Fibroblast of pulmonary artery (primary cell): ENCODE measurements at places on chromosomes 3 and 15.

GRCh38 chr15:58227706-58228543 lies 89.7 kb downstream of the AQP9 start:
- DNase-seq = peak; percentile 91

GRCh38 chr3:34957677-34958076 lies 681.6 kb upstream of the ARPP21 start:
- peak; percentile 69 for DNase-seq

DNA sequence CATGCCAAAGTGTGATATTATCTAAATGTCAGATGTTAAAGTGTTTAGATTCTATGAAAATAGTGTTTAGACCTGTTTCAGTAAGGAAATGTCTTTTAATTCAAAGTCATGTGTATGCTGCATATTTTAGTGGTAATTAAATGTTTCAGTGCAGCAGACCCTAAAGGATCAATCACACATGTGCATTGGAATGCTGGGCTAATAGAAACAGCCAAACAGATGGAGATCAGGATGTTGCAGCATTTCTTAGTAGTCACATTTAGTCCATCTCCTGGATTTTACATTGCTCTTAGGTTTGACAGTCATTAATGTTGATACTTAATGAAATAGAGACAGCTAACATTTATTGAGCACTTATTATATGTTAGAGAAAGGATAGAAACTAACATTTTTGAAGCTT lies 18.5 kb downstream of the SPRED1 start:
- DNase-seq = no peak

GRCh38 chr3:124893526-124893925 lies 6.4 kb upstream of the ITGB5 start:
- no peak for DNase-seq

DNA sequence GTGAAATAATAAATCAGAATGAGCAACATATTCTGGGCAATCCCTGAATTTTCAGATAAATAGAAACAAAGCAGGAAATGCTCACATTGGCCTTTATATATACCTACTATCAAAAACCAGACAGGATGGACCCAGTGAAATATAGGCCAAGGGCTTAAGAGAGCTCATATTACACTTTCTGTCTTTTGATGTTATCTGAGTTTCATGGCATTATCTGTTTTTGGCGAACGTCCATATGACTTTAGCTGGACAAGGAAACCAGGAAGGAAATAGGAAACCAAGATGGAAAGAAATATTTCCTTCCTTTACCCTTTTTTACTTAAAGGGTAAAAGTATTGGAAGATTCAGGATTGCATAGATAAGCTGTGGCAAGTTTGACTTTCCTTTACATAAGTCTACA lies 274.8 kb downstream of the THSD4 start:
- DNase-seq = no peak

DNA sequence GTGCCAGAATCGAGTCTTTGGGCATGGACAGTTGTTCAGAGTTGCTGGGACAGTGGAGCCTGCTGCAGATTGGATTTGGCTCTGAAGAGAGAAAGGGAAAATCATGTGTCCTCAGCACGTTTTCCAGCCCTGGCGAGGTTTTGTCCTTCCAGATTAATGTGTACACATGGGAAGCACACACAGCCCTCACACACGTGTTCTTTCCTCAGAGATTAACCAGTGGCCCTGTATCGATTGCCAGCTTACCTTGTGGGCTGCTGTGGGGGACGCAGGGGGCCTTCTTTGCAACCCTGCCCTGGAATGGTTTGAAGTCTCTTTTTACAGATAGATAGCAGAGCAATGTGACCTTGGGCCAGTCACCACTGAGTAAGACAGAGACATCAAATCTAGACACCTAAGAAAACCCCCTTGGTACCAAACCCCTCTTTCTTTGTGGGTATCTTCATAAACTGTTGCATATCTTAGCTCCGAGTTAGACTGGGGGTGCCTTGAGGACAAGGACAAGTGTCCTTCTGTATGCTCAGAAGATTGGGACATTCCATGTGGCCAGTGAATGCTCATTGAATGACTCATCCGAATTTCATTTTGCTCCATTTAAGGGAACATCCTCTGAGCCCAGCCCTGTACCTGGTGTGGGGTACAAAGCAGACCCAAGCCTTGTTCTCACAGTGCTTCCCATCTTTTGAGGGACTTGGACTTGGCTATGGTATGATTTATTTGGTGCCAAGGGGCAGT lies 48.0 kb downstream of the SMAD6 start:
- DNase-seq = peak; percentile 38

DNA sequence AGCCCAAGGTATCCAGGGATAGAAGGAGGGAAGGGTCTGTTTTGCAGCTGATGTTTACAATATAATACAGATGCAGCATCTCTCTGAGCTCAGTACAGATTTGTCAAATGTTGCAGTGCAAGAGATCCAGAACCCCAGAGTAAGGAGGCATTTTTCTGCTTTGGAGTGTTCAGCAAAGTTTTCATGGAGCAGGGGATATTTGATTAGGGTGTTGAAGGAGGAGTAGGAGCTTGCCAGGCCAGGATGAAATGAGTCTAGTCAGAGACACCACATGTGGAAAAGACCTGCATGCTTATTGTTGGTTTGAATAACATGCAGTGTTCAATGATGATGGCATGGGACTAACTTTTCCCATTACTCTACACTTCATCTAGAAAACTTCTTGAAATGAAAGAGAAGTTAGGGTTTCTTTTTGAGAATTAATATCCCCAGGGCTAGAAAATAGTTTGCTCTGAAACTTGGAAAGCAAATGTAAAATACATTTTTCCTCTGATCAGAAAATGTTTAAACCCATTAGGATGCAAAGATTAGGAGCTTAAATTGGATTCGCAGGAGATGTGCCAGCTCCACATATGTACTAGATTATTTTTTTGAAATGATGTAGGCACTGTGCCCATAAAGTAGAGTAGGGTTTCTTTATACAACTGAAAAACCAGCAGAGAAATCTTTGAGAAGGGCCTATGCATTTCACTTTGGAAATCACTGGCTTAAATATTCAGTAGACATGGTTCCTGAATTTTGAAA lies 243.8 kb downstream of the CACNA2D3 start:
- no peak for DNase-seq

- peak; percentile 39 for DNase-seq
Measured at GRCh38 chr15:77974098-77974414, 103.5 kb downstream of the TBC1D2B start.

DNA sequence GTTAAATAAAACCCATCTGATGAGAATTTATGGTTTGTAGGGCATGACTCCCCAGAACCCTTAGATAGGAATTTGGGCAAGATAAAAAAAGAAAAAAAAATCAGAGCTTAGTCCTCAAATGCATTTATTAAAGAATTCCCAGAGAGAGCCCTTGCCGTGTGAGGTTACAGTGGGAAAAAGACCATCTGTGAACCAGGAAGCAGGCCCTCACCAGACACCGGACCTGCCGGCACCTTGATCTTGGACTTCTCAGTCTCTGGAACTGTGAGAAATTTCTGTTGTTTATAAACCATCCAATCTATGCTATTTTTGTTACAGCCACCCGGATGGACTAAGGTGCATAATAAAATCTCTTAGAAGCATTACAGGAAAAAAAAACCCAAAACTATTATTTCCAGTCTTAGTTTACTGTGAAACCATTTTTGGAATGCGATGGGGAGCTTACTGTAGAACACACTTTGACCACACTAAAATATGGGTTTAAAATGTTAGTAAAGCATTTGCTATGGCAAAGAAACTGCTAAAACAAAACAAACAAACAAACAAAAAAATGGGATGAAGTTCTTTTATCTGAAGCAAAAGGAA lies 72.2 kb downstream of the LEKR1 start:
- no peak for DNase-seq

DNA sequence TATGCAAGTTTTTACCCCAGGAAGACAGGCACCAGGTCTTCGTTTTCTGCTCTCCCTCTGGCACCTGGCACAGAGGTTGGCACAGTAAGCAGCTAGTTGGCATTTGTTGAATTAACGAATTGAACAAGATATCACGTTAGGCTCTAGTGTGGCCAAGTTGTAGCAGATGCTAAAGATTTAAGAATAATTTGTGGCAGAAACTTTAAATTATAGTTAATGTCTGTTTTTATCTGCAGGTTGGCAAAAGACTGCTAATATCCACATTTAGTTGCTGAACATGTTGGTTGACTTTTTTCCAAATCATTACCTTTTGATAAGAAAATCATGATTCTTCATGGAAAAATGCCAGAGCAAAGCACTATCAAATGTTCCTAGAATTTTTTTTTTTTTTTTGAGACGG lies 8.1 kb downstream of the CHRNA5 start:
- DNase-seq = no peak

DNA sequence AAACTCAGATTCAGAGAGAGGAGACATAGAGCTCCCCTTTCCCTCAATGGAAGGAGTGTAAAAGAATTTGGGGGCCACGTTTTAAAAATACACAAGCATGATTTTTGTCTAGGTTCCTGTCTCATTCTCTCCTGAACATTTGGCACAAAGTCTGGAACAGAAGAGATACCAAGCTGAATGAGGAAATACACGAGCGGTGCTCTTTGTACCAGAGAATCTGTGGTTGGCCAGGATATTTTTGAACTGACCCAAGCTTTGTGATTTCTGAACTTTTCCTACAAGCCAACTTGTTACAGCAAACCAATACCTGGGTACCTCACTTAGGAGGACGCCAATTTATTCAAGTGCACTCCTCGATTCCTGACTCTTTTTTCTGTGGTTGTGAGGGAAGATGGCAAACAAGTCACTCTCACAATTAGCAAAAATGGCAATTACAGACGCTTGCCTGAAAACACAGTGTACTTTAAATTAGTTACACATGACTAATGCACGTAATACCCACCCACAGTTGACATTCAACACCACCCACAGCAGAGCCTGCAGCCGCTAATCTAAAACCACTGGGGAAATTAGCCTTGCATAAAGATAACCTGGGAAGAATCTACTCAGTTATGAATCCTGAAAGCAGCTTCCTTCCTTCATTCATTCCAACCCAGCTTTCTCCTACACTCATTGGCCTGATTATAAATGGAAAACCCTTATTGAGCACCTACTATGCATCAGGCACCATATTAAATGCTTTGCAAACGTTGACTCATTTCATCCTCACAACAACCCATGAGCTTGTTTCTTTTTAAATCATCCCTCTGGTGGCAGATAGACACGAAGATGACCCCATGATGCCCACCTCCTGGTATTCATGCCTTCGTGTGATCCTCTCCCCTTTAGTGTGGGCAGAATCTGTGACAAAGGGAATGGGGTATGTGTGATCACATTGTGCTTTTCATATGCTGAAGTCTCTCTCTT lies 293.5 kb downstream of the KBTBD8 start:
- DNase-seq = no peak

- no peak for DNase-seq
Measured at GRCh38 chr3:33904730-33905129, 106.3 kb downstream of the PDCD6IP start.

- peak; percentile 93 for DNase-seq
Measured at GRCh38 chr3:171829841-171830517, 13.2 kb upstream of the TMEM212 start.

GRCh38 chr3:42906070-42906847 lies at the start of gene ZNF662:
TSS of gene ZNF662 (plus strand) at chr3:42906142. CDS start at chr3:42908115, 1,973 bp downstream.
- DNase-seq = peak; percentile 13

GRCh38 chr15:58755956-58756355 lies 6.4 kb upstream of the ADAM10 start:
- DNase-seq = no peak

- peak; percentile 1 for DNase-seq
Measured at GRCh38 chr3:105137911-105138310, 228.8 kb upstream of the ALCAM start.

- DNase-seq = no peak
Measured at GRCh38 chr3:161020256-161020655, 84.9 kb downstream of the B3GALNT1 start.

- DNase-seq = peak; percentile 42
Measured at GRCh38 chr3:179898024-179898423, 138.7 kb downstream of the PEX5L start.

DNA sequence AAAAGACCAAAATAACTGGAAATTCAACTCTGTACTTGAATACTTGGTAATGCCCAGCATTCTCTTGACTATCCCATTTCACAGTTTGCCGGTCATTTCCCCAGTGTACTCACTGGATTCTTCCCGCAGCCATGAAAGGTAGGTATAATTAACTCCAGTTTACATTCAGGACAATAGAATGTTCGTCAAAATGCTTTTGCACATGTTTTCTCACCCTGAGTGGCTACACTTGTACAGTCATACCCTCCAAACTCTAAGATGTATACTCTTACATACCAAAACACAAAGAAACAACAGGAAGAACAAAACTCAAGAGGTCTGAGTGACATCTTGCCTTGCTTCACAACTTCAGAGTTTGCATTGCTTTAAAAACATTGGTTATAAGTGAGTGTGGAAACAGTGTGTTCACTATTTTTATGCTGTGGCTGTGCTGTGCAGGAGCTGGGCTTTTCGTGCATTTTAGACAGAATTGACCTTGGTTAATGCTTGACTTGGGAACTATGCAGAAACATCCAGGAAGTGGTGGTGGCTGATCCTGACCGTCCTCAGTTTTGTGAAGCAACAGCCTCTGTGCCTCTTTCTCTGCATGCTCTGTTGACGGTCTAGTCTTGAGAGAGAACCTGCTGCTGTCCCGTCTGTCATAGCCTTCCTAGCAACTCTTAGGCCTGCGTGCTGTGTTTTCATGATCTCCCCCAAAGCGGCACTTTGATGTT lies 90.5 kb downstream of the IGF1R start:
- no peak for DNase-seq

GRCh38 chr3:14138109-14138877 lies 13.4 kb downstream of the TMEM43 start:
- no peak for DNase-seq

- DNase-seq = no peak
Measured at GRCh38 chr3:133492159-133492741, 81.2 kb upstream of the CDV3 start.

GRCh38 chr3:117837391-117837790 lies 1127.8 kb downstream of the TUSC7 start:
- no peak for DNase-seq

DNA sequence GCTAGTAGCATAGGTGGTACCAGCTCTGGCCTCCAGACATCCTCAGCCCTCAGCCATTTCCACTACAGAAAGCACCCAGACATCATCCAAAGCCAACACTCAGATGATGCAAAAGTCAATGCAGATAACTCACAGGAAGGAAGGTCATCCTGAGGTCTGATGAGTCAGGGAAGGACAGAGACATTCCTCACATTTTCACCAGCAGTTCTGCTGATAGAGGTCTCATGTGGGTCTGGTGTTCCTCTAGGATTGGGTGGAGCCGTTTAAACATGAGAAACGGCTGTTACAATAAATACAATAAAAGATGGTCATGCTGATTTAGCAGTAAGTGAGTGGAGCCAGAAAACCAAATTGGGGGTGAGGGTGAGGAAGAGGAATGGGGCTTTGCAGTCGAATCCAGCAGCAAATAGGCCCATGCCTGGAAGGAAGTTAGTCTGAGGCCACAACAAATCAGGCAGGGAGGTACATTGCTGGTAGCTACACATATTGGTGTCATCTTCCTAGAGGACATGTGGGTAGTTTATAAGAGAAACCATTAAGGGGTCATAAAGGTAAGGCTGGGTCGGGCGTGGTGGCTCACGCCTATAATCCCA lies 33.3 kb upstream of the FLNB start:
- DNase-seq = peak; percentile 93

DNA sequence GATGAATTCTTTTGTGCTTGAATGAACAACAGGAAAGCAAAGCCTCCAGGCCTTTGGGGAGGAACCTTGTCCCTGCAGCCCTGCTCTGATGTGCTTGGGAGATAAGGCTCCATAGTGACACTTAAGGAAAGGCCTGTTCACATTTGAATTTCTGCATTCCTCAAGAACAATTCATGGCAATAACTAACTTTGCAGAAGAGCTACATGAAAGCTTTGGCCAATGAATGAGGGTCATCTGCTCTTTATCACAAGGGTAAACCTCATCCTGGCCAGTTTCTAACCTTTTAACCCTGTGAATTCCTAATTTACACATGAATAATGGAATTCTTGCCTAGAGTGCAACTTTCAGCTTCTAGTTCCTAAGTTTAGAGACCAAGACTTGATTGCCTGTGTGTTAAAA lies 5.6 kb downstream of the PRTG start:
- no peak for DNase-seq
